Lower leg skin (tissue), 4 donors: ENCODE measurements at places on chromosomes 2 and 18.

- DNase-seq, result no peak
Measured at GRCh38 chr2:223995569-223995968, 38.3 kb downstream of the MRPL44 start.

DNA sequence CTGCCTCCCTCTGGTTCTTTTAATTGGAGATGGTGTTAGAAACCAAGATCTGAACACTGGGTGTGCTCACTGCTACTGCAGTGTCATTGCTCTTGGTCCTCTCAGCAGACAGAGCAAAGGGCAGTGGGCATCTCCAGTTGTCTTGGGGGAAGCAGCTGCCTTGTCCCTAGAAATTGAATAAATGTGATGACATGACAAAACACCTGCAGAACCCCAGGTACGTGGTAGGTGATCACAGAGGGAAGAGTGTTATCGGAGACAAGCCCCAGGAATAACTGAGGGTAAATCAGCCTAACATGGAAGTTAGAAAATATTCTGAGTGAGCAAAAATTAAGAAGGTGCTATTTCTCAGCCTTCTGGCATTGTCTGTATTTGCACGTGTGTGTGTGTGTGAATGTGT, 311.9 kb upstream of the HDAC4 start:
- DNase-seq, result peak; percentile 3

GRCh38 chr2:80255918-80256781, 48.4 kb downstream of the LRRTM1 start:
- DNase-seq, result no peak

- DNase-seq, result no peak
Measured at GRCh38 chr2:84378960-84379359, 80.1 kb downstream of the SUCLG1 start.

DNA sequence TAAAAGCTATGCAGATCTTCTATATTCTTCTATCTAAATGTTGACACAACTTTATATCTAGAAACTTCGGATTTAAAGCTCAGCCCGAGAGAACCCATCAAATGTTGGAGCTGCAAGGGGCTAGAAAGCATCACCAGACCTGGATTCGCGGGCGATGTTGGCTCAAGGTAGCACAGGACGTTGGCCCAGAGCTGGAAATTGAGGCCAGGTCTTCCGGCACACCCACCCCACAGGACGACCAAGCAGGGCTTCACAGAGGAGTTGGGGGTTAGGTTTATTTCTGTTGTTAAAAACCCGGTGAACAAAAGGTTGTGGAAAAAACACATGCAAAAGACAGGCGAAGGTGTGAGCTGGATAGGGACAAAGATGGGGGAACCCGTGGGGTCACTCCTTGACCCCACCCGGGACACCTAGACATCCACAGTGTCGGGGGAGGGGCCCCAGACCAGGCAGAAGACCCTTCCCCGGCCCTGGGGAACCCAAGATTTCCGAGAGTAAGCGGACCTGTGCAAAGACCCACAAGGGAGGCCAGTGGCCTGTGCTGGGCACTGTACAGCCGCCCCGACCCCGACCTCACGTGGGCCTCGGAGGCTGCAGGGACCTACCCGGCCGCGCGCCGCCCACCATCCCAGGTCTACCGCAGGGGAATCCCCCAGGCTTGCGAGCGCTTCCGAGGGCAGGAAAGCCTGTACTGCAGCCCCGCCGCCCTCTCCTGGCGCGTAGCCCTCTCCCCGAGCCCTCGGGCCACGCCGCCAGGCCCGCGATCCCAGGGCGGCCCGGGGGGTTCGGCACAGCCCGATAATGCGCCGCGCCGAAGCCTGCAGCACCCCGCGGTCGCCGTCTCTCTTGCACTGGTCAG, 1.8 kb upstream of the AGBL5 start:
- DNase-seq, result peak; percentile 92

- DNase-seq, result no peak
Measured at GRCh38 chr2:118168615-118169014, 80.3 kb downstream of the INSIG2 start.

- DNase-seq, result no peak
Measured at GRCh38 chr2:159272156-159272555, 14.3 kb downstream of the WDSUB1 start.

GRCh38 chr2:233447506-233448219, 93.4 kb downstream of the DGKD start:
- DNase-seq, result no peak

- DNase-seq, result no peak
Measured at GRCh38 chr18:58805467-58806187, 59.0 kb upstream of the ZNF532 start.

GRCh38 chr18:58768293-58768974, 96.2 kb upstream of the ZNF532 start:
- no peak for DNase-seq

- DNase-seq, result no peak
Measured at GRCh38 chr18:708096-708495, 4.3 kb downstream of the ENOSF1 start.

DNA sequence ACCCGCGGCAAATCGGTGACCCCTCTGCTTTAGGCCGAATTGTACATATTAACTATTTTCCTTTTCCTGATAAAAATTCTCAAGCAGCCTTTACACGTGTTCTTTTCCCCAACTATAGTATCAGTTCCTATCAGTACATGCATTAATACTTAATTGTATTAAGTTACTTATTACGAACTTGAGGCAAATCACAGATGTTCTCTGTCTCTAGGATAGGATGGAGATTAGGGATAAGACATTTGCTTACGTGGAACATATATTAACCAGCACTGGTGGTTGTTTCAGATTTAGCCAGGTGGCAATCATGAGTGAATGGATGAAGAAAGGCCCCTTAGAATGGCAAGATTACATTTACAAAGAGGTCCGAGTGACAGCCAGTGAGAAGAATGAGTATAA, 675 bp downstream of the GEMIN6 start:
- DNase-seq, result no peak

DNA sequence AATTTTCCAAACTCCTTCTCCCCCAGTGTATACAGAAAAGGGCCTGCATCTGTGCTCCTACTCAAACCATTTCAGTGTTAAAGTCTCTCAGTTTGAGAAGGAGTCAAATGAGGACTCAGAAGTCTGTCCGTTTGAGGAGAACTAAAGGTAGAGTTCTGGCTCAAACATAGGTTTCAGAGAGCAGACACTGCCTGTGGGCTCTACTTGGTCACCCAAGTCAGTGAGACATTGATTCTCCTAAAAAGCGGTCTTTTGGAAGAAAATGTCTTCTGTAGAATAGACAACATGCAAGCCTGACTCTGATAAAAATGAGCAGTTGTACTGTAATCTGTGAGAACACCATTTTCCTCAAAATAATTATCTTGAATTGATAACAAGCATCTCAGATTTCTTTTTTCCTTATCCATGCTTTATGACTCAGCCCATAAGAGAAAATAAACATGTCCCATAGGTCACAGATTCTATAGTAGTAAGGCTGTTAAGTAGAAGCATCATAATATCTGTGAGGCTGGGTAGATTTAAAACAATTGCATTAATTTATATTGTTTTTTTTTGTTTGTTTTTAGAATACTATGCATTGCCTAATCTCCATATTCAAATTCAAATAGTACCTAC, 82.8 kb downstream of the ASXL3 start:
- DNase-seq, result no peak

- DNase-seq, result no peak
Measured at GRCh38 chr2:212416086-212416485, 122.5 kb downstream of the ERBB4 start.

- DNase-seq, result no peak
Measured at GRCh38 chr18:55634545-55634944, 46.6 kb upstream of the TCF4 start.

DNA sequence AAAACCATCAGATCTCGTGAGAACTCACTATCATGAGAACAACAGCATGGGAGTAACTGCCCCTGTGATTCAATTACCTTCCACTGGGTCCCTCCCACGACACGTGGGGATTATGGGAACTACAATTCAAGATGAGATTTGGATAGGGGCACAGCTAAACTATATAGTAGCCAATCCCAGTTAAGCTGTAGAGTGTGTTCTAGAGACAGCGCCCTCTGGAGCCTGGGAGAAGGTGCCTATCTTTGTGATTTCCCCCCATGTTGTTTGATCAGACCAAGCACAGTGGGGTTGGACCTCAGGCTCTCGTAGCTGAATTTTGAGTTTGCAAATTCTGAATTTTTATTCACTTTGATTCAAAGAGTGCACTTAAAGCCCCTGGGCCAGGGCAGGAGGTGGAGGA, 108.2 kb upstream of the TWIST2 start:
- no peak for DNase-seq

DNA sequence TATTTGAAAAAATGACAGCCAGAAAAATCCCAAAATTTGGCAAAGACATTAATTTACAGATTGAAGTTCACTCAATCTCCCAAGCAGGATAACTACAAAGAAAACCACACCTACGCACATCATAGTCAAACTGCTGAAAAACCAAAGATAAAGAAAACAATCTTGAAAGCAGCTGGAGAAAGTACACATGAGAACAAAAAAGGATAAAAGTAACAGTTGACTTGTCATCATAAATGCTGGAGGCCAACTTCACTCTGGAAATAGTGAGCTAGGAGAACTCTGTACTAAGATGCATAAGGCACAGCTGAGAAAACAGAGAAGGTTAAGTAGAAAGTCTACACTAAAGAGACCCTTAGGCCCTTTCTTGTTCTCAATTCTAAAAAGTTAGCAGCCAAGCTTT, 73.1 kb downstream of the TLK1 start:
- no peak for DNase-seq

GRCh38 chr2:184598316-184599053, at the start of gene ZNF804A:
ZNF804A (plus strand) TSS chr2:184598529; CDS start chr2:184598960, 431 bp downstream.
- peak; percentile 21 for DNase-seq

- DNase-seq, result no peak
Measured at GRCh38 chr2:86068136-86068588, 37.5 kb downstream of the POLR1A start.

GRCh38 chr2:40303746-40304145, 148.1 kb downstream of the SLC8A1 start:
- no peak for DNase-seq

GRCh38 chr2:109481599-109481998, 132.2 kb downstream of the SEPTIN10 start:
- no peak for DNase-seq

GRCh38 chr2:132774189-132774588, 104.2 kb upstream of the LYPD1 start:
- no peak for DNase-seq

DNA sequence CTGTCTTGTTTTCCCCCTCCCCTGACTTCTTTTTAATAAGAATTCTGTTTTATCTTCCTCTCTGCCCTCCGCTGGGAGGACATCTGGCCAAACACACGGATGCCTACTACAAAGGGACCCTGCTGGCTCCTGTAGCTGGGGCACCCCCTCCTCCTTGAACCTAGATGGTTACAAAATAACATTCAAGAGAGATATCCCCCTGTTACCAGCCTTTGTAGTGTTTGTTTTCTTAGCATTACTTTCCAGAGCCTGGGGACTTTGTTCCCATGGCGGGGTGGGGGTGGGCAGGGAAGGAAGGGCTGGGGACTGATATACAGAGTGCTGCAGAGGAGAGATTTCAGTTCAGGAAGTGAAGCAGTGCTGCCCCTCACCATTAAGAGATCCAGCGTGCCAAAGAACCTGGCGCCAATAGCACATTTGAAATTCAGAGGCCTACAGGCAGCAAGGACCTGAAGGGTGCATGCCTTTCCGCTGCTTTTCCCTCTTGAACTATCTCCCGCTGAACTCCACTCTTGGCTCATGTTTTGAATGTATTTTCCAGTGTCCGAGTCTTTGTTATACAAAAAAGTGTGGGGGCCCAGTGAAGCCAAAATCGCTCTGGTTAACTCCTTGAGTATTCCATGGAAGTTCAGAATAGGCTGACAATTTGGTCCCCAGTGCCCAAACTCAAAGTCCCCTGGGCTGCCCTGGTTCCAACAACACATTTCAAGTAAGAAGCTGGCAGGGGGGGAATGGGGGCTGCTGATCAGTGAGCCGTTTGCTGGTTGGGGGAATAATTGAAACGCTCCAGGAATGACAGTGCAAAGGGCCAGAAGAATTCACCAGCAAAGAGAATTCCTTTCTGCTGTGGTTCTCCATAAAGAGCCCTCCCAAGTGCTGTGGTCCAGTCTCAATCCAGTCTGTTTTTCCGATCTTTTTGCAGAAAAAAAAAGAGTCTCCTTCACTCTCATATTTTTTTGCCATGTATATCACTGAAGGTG, 94.8 kb upstream of the THOC1 start:
- no peak for DNase-seq

GRCh38 chr2:110955556-110955955, 165.2 kb upstream of the BCL2L11 start:
- no peak for DNase-seq

GRCh38 chr2:109247340-109247739, 118.3 kb downstream of the SH3RF3 start:
- peak; percentile 65 for DNase-seq

DNA sequence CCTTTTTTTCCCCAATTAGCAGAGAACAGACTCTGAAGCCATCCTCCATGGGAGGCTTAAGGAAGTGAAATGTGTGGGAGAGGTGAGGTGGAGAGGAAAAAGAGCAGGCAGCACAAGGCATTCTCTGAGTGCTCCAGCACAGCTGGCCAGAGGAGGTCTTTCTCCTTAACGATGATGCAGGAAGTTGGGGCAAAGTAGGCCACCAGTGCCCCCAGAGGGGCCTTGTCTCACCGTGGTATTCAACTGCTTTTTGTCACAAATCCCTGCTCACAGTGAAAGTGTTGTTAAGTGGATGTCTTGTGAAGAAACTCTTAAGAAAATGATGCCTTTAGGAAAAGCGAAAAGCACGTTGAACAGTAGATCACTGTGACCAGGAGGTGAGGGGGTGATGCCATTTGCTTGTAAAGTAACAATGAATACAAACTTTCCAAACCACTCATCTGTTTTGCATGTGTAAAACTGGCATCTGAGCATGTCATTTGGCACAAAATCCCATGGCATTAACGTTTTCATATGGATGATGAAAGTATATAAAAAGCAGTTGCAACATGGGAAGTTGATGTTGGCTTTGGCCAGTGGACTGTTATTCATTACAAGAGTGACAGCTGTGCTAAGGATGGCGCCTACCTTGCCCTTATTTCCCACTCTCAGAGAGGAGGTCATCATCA, 49.2 kb upstream of the CDC42EP3 start:
- no peak for DNase-seq

DNA sequence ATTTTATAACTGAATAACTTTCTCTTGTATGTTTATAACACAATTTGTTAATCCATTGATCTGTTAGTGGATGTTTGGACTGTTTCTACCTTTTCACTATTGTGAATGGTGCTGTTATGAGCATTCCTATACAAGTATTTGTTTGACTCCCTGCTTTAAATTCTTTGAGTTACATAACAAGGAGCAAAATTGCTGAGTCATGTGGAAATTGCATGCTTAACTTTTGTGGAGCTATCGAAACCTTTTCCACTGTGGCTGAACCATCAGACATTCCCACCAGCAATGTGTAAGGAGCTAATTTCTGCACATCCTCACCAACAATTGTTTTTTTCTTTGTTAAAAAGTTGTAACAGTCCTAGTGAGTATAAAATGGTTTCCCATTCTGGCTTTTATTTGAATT, 415.5 kb downstream of the CBLN2 start:
- DNase-seq, result no peak

DNA sequence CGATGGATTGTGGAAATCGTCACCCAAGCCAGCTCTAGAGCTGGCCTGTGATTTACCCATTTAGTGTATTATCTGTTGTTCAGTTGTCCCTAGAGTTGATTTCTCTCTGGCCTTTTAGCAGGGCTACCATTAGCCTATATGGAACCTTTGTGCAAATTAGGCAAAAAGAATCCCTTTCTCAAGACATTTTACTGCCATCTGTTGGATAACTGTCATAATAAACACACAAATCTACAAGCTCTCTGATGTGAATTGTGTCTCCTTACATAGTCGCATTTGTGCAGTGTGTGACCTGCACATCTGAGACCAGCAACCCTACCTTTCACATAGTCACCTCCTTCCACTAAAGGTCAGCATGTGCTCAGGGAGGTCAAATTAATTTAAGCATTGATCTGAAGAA, 34.0 kb downstream of the LOXHD1 start:
- DNase-seq, result no peak

- DNase-seq, result peak; percentile 68
Measured at GRCh38 chr2:41932241-41933045, 115.4 kb upstream of the PKDCC start.
